ENCODE measurements at places on chromosomes 4 and X.

DNA sequence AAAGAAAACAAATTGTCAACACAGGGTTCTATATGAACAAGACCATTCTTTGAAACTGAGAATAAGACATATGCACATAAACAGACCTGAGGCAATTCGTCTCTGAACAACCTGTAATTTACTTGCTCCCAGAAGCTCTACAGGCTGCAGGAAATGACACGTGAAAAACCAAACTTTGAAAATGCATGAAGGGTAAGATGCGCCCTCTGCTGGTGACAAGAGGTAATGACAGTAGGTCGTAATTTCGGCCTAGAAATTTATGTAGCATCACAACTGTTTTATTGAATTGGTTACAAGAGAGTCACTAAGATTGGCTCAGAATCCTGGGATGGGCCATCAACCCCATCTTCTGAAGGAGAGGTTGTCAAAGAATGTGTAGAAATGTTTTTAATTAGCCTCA is 276.5 kb downstream of the PPP4R3C start:
- peak; percentile 36 for DNase-seq

GRCh38 chr4:121454251-121454979 is 73.6 kb upstream of the QRFPR start:
- no peak for DNase-seq

- DNase-seq, result no peak
These were observed 973.0 kb upstream of the SLIT2 start for GRCh38 chr4:19278665-19279064.

DNA sequence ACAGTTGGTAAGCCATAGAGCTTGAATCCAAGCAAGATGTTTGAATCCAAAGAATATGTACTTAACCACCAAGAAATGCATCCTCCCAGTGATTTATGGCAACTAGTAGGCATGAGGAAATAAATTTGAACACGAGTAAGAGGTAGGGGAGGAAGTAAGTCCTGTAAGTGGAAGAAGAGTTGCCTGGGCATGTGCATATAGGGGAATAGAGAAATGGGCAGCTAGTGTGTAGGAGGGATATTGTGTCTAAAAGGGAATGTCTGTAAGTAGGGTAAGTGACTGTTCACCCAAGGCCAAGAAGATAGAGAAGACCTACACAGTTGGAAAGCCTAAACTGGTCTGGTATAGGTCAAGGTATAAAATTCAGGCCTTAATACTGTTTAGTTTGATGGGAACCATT is 4.6 kb downstream of the SH3BGRL start:
- DNase-seq, result no peak

GRCh38 chr4:26296021-26296420 is 24.8 kb upstream of the RBPJ start:
- DNase-seq, result no peak

GRCh38 chr4:4330794-4331193 is 40.7 kb downstream of the ZBTB49 start:
- DNase-seq, result no peak

- no peak for DNase-seq
These were observed 4.4 kb upstream of the CHM start for GRCh38 chrX:86051741-86052140.

DNA sequence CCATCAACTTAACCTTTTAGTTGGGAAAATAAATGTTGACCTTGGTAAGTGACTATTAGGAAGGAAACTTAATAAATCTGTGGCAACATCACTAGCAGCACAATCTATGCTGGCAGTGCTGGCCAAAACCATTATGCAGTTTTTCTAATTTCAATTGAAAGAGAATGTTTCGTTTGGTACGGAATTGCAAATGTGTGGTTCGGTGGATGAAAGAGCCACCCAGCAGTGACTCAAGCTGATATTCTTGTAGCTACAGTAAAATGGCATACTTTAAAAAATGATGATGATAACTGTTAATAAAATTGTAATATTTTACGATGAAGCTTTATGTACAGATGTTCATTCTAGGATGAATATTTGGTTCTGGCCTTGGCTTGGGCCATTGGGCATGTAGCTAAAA is 40.7 kb upstream of the AP1S2 start:
- no peak for DNase-seq

DNA sequence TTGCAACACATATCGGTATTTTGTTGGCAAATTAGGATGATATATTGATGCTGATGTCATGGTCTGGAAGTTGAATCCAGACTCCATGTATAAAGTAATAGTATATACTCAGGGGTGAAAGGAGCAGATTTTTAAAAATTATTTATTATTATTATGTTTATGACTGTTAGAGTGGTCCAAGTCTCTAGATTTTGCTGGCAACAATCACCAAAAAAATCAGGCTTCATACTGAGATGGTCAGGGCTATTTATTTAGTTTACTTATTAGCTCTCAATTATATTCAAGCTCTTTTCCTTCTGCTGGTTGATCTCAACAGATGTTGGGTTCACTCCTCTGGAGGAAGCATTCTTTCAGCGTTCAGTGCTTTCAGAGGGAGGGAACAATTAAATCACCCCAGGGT is 73.9 kb upstream of the VCX3B start:
- DNase-seq, result no peak

GRCh38 chr4:17194586-17194985 is 296.1 kb upstream of the LDB2 start:
- no peak for DNase-seq

DNA sequence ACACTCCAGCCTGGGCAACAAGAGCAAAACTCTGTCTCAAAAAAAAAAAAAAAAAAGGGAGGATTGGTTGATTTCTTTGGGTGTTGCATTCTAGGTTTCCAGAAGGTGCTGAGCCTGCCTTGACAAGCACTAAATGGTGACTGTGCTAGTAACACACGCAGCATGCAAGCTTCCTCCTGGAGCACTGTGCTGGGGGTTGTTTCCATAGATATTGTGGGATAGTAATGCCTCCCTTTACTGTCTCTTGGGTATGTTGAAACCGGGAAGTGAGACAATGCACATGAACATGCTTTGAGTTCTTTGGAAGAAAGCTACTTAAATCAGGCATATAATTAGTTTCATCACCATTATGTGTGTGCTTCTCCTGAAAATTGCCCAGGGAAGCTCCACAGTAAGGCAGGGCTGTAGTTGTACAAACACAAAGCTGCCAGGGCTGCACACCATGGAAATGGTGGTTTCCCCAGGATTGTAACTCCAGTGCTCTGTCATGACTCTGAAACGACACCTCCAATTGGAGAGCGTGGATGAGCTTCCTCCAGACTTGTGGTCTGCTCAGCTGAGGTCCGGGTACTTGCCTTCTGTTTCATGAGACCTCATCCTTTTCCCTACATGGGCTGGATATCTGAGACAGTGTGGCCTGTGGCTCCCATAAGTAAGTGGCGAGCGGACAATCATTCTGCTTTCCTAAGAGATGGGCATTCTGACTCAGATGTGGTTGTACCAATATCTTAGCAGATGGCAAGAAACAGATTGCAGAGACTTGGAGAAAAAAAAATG is 31.5 kb upstream of the STOX2 start:
- DNase-seq, result no peak

DNA sequence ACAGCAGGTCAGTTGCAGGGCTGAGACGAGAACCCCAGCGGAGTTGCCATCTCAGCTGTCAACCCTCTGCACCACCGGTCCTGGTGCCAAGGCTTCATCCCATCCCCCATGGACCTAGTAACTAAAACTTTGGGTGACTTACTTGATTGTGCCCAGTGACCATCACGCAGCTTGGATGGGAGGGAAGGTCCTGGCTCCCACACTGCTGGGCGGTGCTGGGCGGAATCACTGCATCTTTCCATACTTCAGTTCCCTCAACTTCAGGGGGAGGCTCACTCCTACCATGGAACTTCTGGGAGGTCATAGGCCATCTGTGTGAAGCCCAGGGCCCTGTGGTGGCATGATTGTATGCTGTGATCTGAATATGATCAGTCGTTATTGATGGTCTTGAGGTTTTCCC is 26.2 kb upstream of the JAKMIP1 start:
- DNase-seq, result no peak

- DNase-seq, result no peak
These were observed 8.2 kb downstream of the ZCCHC4 start for GRCh38 chr4:25320773-25321172.

- DNase-seq, result no peak
These were observed 20.3 kb upstream of the ABCG2 start for GRCh38 chr4:88178626-88179231.

DNA sequence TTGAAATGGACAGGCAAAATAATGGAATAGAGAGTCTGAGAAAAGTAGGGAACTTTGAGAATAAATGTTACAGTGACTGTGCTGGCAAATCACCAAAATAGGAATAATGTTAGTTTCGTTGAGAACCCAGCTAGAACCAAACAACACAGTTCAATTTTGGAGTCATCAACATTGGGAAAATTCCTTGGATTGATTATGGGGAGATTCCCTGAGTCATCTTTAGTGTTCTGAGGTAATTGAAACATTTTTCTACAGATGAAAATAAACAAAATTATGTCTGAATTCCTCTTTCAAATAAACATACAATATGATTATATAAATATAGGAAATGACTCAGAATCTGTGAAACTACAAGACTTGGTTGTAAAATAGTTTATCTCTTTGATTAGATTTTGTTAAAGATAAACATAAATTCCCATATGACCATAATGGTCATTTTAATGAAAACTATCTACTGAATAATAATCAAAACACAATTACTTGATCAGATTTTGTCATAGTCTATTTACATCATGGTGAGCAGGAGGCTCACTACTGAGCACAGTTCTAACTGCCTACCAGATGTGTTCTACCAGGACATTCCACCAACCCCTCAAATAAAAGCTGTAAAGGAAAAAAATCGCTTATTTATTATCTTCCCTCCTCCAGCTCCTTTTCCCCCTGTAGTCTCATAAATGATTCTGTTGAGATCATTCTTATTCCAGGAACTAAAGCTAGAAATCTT is 51.4 kb upstream of the GABRA2 start:
- no peak for DNase-seq

GRCh38 chr4:95155759-95156451 is 392.9 kb downstream of the UNC5C start:
- DNase-seq, result peak; percentile 63

Measured in CD4-positive, alpha-beta memory T cell (primary cell).